ENCODE measurements at places on chromosomes 6 and 20.

DNA sequence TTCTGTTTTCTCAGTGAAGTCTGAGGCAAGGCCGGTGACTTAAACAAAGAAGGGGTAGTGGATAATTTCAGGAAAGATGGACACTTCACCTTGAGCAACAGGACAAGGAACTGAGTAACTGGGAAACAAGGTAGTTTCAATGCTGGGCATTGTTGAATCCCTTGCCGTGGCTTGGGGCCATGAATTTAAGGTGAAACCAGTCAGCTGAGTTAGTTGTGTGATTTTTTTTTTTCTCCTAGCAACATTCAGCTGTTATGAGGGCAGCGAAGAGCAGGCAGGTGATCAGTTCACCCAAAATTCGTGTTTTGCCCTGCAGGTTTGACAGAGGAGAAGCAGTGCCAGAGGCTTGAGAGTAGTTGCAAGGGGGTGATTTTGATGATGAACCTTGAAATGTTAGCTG, 6.8 kb downstream of the BICRAL start:
- DNase-seq = no peak

- peak; percentile 75 for DNase-seq
These were observed 65.2 kb upstream of the PDE10A start for GRCh38 chr6:165728216-165728615.

DNA sequence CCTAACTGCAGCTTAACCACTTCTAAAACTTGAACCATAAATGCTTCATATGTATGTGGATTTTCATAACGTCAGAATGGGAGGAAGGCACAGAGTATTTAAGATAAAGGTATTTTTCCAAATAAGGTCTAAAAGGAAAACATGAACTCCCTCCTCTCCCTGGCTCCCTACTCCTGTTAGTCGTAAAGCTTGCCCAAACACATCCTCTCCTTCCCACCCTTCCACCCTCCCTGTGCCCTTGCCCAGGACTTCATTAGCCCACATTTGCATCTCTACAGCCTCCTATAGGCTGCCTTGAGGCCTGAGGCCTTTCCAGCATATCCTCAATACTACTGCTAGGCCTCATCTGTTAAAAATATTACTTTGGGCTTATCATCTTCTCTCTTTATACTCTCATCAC, 17.1 kb upstream of the SMIM13 start:
- DNase-seq = no peak

DNA sequence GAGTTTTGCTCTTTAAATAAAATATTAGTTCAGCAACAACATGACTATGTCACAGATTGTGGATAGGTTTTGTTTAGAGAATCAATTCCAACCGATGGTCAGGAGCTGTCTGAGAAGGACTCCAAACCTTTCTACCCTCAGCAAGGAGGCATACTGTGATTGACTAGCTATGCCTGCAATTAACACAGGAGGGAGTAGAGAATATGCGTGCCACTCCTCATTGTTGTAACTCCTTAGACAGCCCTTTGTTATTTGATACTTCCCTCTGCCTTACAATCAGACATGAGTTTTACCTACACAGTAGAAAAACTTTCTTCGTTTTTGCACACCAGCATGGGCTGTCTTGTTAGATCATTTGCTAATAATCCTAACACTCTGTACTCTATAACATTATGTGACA, 796.5 kb downstream of the PRIM2 start:
- no peak for DNase-seq

- no peak for DNase-seq
These were observed 75.9 kb downstream of the OR2B2 start for GRCh38 chr6:27836141-27836782.

DNA sequence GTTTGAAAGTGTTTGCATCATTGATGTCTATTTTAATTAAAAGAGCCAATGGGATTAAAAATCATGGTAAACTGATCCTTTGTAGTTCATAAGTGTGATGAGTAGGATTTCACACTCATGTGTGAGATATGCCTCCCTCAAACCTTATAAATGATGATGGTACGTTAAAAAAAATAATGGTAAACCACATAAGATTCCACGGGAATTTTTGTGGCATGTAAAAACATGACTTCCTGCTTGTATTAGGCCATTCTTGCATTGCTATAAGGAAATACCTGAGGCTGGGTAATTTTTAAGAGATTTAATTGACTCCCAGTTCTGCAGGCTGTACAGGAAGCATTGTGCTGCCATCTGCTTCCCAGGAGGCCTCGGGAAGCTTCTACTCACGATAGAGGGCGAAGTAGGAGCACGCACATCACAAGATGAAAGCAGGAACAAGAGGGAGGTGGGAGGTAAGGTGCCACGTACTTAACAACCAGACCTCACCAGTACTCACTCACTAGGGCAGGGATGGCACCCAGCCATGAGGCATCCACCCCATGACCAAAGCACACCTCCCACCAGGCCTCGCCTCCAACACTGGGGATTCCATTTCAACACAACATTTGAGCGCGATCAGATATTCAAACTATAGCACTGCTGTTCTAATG, 187.6 kb upstream of the QKI start:
- DNase-seq = no peak

DNA sequence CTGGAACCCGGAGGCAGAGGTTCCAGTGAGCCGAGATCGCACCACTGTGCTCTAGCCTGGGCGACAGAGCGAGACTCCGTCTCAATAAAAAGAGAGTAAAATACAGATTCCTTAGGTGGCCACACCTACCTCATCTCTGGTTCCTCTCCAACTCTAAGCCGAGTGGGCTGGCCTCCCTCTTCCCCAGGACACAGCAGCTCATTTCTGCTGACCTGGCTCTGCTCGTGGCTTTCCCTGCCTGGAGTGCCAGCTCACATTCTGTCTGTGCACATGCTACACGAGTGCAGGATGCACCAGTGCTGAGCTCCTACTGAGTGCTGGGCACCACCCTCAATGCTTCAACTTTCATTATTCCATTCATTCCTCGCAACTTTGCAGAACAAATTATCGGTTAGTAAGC, 28.8 kb downstream of the EFCAB8 start:
- DNase-seq = no peak

DNA sequence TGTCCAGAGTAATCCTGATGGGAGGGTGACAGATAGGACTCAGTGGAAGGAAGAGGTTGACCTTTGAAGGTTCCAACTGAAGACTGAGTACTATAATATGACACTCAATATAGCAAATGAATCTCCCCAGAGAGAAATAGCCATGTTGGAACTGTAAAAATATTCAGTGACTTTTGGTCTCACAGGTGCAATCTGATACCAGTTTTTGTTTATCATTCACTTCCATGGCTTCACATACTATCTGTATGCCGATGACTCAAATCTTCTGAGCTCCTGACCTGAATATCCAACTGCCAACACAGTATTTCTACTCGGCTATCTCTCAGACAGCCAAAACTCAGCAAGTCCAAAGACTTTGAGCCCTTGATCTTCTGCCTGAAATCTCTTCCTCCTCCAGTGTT, 21.8 kb upstream of the PKHD1 start:
- DNase-seq = no peak

GRCh38 chr20:60454491-60454890, 496.3 kb downstream of the CDH26 start:
- no peak for DNase-seq
